Dermis microvascular lymphatic vessel endothelial cell (primary cell): ENCODE measurements at places on chromosomes 1 and 21.

GRCh38 chr1:175656416-175656815 lies 87.0 kb downstream of the TNR start:
- DNase-seq, result no peak

DNA sequence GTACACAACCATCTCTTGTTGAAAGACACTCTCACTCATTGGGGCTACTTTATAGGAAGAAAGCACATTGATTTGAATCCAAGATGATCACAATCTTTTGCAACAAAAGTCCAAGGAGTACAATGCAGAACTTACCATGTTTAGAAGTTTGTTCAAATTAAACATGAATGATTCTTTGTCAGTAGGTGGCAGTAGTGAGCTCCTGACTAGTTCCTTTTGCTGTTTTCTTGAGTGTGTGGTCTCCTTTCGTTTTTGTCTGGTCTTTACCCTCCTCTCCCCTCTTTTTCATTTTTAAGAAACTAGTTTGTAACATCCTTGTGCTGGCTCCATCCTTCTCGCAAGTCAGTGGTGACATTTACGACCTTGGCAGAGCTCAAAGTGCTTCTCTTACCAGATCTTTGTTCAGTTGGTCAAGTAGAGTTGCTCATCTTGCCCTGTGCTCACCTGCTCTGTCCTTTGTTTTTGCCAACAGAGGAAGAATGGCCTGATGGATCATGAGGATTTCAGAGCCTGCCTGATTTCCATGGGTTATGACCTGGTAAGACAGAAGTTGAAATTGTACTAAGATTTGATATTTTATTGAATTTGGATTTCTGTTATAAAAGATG lies 35.7 kb upstream of the MTR start:
- DNase-seq, result no peak

GRCh38 chr21:8991968-8992621 lies 1529.3 kb upstream of the TPTE start:
- no peak for DNase-seq

DNA sequence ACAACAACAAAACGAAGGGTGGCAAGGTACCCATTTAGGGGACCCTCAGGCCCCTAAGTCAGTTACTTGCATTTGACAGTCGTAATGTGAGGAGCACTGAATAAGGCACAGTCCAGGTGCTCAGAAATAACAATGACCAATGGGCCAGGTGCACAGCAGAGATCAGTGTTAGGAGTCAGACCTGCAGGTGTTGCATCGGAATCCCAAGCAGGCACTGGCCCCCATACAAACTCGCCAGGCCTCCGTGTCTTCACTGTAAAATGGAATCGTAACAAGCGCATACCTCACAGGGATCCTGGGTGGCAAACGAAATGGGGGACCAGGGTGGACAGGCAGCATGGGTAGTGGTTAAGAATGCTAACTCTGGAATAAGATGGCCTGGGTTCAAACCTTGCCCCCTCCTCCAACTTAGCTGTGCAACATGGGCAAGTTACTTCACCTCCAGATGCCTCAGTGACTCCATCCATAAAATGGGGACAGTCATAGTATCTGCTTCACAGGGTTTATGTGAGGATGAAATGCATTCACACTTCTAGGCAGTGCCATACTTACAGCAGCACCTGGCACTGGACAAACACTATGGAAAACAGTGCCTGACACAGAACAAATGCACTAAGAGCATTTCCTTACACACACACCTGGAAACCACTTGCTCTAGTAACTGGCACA lies 20.2 kb downstream of the RCAN1 start:
- no peak for DNase-seq

DNA sequence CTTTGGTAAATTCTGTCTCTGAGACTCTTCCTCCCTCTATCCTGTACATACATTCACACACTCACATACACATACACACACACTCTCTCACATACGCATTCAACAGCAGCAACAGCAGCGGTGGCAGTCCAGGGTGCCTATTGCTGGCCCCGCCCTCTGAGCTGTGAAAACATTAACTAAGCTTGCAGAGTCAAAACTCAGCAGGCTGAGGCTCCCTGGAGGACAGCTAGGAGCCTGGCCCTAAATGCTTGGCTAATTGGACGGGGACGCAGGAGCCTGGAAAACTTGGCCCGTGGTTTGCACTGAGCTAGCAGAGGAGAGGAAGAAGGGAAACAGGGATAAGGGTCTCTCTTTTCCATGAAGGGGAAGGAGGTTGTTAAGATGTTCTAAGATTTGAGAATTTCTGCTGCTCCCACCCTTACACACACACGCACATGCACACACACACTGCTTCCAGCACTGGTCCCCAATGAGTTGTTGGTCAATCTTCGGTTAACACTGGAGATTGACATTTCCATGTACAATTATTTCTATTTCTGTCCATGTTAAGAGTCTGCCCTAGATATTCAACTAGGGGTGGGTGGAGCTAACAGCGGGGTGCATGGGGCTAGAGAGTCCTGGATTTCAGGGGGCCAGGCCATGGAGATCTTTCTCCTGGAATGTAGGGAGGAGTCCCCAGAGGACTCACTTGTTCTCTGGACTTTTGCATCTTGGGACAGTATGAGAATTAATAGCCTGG lies 94.2 kb downstream of the PLXNA2 start:
- no peak for DNase-seq

- DNase-seq, result no peak
These were observed 4.2 kb upstream of the C1orf141 start for GRCh38 chr1:67138813-67139499.

DNA sequence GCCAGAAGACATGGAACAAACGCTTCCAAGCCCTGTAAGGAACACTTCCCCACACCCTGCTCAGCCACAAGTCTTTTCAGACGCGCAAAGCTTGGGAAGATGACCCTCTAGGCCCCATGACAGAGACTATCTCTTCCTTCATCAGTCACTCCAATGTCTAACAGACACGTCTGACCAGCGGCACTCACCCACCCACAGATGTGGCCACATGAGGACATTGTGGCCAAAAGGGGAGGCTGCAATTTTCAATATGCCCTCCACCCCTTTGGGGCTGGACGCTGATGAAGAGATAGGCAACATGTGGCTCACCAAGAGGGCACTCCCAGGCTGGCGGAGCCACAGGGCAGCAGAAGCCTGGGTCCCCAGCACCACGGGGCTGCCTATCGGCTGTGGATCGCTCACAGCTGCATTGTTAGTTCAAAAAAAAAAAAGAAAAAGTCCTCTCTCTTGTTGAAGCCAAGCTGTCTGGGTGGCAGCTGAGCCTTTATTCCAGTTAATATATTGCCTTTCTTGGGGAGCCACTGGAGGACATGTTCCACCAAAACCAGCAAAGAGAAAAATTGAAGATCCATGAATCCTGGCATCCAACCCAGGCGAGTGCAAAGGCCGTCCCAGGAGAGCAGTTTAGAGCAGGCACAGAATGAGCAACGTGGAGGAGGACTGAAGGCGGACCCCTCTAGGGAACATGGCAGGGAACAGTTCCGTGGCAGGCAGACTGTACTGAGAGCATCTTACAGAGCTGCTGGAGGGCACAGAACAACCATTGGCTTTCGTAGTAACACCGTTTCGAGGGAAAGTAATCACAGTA lies 52.7 kb upstream of the GPR153 start:
- no peak for DNase-seq

DNA sequence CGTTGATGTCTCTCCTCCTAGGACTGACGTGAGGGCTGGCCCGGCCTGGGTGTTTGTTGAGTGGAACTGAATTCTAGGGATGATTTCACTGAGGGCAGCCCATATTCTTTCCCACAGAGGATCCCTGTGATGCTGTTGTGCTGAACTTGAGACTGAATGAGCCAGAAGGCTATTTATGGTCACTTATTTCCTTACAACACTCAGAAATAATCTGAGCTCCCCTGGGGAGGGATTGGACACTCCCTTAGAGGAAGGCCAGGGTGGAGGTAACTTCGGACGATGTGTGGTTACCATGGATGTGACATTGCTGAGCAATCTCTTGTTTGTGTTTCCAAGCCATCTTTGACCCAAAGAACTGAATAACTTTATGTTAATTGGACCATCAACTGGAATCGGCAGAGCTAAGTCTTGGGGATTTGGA lies 5.1 kb upstream of the TMCO4 start:
- no peak for DNase-seq

GRCh38 chr1:24005163-24005562 lies 25.0 kb upstream of the SRSF10 start:
- no peak for DNase-seq

DNA sequence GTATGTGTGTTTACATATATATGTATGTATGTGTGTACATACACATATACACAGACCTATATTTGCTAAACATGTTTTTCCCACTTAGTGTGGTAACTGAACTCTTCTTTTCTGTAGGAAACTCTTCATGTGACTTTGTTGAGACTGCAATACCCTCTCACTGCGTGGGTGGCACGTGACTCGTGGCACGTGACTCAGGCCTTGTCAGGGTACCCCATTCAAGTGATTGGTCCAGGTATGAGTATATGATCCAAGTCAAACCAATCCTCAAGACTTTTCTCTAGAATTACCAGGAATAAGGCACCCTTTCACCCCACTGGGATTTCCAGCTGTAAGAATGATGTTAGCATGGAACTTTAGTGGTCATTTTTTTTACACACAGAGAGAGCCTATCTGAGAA lies 149.2 kb upstream of the KCNK2 start:
- DNase-seq, result no peak

GRCh38 chr1:192573499-192573898 lies 2.1 kb upstream of the RGS1 start:
- no peak for DNase-seq

- DNase-seq, result no peak
These were observed 160.8 kb upstream of the SGIP1 start for GRCh38 chr1:66373157-66373591.

DNA sequence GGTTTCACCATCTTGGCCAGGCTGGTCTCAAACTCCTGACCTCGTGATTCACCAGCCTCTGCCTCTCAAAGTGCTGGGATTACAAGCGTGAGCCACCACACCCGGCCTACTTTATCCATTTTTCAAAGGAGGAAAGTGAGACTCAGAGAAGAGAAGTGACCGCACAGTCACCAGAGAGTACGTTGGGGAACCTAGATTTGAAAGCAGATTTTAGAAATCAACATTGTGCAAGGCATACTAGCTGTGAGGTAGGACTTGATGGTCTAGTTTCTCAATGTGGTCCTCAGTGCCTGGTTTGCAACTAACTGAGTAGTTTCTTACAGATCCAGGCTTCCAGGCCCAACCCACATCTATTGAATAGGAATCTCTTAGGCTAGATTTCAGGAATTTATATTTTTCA lies 1.7 kb upstream of the PRCC start:
- DNase-seq, result no peak

DNA sequence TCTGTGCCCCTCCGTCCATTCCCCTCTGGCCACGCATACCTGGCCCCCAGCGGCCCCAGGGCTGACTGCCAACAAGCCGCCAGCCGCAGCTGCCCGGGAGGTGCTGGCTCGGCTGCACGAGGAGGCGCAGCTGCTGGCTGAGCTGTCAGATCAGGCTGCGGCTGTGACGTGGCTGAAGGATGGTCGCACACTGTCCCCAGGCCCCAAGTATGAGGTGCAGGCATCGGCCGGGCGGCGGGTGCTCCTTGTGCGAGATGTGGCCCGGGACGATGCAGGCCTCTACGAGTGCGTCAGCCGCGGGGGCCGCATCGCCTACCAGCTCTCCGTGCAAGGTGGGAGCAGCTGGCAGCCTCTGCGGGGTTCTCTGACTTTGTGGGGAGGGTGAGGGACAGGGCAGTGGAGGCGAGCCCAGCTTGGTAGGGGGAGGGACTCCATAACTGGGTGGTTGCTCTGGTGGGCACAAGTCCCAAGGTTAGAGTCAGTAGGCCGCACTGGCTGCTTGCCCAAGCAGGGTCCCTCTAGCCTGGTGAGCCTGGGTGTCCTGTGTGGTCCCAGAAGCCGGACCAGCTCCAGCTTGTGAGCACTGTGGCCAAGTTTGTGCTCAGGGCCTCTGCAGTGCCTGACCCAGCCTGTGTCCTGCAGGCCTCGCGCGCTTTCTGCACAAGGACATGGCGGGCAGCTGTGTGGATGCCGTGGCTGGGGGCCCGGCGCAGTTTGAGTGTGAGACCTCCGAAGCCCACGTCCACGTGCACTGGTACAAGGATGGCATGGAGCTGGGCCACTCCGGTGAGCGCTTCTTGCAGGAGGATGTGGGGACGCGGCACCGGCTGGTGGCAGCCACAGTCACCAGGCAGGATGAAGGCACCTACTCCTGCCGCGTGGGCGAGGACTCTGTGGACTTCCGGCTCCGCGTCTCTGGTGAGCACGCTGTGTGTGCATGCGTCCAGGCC lies 8.8 kb downstream of the OBSCN start:
- DNase-seq, result no peak

DNA sequence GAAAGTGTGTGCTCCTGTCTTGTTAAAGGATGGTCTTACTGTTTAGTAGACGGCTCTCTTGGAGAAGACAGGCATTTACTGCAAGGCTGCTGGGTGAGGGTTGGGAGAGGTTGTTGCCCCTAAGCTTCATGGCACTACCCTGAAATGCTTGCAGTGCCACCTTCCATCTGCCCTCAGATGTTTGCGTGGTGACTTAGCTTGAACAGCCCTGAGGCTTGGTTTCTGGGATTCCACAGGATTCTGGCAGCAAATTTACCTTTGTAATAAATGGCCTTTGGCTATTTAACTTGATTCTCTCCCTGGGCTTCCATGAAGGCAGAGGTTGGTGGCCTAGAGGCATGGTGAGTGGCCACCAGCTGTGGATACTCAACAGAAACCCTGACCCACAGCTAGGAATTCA lies 11.6 kb downstream of the MTARC1 start:
- no peak for DNase-seq

GRCh38 chr1:111731956-111732355 lies 7.2 kb downstream of the INKA2 start:
- DNase-seq, result no peak

DNA sequence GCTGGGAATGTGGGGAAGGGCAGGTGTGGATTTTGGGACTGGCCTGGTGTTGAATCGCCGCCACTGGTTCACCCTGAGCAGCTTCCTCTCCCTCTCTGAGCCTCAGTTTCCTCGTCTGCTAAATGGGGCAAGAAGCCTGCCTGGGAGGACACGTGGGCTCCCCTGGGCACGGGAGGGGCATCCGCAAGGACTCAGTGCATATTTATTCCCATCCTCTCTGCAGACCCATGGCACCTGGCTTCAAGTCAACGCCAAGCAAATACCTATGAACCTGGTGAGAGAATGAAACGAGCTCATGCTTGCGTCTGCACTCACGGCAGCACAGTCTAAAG lies 234.4 kb downstream of the PTPRU start:
- no peak for DNase-seq

DNA sequence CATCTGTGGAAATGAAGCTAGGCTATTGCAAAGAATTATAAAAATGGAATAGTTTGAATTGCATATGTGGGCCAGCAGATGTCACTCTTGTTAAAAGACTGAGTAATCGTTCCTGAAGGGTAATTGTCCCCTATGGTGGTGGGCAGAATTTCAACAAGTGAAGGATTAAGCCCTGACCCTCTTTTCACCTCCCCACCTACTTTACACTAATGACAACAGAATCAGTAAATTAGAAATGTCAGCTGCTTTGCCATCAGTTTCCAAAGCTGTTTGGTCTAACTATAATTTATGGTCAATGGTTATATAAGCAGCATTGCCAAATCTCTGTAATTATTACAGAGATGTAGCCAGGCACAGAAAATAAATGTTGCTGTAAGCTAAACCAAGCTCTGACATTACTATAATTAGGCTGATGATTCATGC lies 898.6 kb downstream of the AMY1C start:
- no peak for DNase-seq
